ENCODE measurements at places on chromosomes 3 and 15.
A peak's percentile ranks its signal among the peaks of the same experiment; 100 is the strongest.

- DNase-seq, result no peak
Observed at GRCh38 chr3:189947068-189947467, 173.6 kb downstream of the P3H2 start.

DNA sequence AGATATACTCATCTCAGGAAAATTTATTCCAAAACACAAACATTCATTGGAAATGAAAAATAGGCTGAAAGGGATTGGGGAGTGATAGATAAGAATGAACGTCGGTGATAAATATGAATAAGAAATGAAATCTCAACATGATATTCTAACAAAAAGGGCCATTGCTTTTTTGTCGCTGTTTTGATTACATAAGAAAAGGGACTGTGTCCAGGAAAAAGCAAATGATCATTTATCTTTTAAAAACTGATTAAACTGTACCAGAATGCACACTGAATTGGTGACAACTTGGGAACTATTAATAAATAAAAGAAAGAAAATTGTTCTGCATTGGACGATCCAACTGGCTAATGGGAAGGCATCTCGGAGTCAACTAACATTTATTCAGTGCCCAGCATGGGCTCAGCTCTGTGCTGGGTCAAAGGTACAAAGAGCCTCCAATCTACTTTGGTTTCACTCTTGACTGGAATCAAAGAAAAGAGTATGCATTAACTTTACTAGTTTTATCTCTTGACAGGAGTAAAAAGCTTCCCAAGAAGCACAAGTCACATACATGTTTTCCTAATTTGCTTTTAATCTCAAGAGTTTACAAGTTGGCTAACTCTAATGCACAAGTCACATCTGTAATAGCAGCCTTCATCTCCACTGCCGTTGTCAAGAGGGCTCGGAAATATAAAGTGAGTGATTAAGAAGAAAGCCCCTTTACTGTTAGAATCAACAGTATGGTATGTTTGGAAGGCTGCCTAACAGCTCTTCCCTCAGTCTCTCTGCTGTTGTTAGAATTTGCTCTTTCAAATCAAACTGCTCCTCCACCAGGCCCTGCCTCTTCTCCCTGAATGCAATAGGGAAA lies 280.0 kb downstream of the IGSF11 start:
- DNase-seq, result peak; percentile 1

DNA sequence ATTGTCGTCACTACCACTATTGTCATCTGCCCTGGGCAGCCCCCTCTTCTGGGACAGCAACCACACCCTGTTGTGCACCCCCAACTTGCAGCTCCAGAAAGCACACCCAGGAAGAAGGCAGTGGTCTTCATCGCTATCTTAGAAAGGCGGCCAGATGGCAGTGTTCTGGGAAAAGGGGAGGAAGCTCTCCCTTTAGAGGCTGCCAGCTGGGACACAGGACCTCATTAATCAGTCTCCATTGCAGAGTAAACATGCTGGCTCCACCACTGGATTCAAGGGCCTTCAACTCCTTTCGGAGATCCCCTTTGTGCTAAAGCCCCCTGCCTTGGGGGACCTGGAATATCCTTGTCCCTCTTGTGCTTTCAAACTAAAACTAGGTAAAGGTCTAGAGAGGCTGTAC lies 199.3 kb upstream of the LINGO1 start:
- peak; percentile 30 for DNase-seq

GRCh38 chr3:69750549-69750948 lies 11.3 kb downstream of the MITF start:
- no peak for DNase-seq

- no peak for DNase-seq
Observed at GRCh38 chr3:58154626-58155449, 55.9 kb downstream of the DNASE1L3 start.

DNA sequence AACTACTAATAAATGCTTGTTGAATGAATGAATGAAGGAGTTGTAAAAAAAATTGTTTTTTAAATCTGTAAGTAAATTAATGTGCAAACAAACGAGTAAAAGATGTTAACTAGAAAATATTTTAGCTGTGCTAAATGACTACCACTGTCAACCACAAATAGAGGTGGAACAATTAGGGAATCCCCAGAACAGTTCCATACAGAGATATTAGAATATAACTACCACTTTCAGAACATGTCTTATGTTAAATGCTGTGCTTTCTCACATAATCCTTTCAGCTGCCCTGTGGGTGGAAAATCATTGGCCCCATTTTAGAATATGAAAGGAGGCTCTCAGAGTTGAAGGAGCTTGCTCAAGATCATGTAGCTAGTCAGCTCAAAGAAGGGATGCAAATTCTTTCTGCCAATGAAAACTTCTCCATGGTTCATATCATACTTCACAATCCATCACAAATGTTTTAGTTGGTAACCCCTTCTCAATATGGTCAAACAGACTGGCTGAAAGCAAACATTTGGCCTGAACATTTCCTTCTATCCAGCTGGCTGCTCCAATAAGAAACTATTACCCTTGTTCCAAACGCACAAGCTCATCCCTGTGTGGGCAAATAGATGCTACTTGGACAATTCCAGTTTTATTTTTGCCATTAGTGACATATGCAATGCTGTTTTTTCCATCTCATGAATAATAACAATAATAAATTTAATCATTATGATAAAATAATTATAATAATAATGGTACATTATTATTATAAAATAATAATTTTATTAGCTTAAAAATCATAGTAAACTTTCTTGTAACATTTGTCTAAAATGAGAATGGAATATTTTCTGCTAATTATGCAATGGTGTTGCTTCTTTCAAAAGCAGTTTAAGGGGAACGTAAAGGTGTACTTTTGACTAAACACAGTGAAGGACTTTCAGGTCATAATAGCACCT lies 290.4 kb upstream of the STT3B start:
- DNase-seq, result no peak

- no peak for DNase-seq
Observed at GRCh38 chr3:43996379-43997301, 245.0 kb upstream of the TOPAZ1 start.

DNA sequence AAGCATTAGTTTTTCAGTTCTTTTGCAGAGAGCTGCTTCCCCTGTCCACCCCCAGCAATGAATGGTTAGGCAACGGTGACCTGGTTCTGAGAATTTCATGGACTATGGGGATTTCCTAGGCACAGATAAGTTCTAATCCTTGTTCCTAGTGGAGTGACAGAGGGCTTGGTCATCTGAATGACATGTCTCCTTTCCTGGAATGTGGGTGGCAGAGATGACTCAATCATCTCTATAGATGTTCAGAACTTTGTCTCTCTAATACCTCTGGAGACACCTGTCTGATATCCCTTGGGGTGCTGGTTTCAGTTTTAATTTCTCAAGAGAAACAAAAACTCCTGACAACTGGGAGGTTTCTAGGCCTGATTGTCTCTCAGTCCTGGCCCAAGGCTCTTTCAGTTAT lies 10.4 kb downstream of the PLA2G4E start:
- DNase-seq, result no peak

- DNase-seq, result no peak
Observed at GRCh38 chr15:73629798-73630429, 3.3 kb downstream of the NPTN start.

All from astrocyte (in vitro differentiated cells and primary cell).